ENCODE measurements at places on chromosomes 1 and 21.

- DNase-seq = no peak
These were observed 58.6 kb downstream of the MDM4 start for GRCh38 chr1:204574865-204575163.

DNA sequence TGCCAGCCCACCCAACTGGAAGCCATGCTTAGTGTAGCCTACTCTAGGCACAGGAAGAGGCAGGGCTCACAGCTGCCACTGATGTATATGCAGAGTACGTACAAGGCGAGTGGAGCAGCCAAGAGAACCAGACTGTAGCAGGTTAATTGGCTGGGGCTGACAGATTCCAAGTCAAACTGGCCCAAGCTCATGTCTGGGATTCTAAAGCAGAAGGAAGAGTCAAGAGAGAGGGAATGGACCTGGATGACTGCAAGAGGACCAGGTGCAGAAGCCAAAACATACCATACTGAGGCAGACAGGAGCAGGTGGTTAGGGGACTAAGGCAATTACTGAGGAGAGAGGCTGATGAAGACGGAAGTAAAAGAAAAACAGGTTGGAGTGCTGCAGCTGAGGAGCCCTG lies 51.3 kb upstream of the LRRN2 start:
- DNase-seq = no peak

- no peak for DNase-seq
These were observed 2.9 kb downstream of the SOAT1 start for GRCh38 chr1:179296356-179297104.

- DNase-seq = no peak
These were observed 26.5 kb upstream of the MRPS6 start for GRCh38 chr21:34046917-34047316.

- DNase-seq = no peak
These were observed 12.1 kb upstream of the EPHA10 start for GRCh38 chr1:37776946-37777516.

DNA sequence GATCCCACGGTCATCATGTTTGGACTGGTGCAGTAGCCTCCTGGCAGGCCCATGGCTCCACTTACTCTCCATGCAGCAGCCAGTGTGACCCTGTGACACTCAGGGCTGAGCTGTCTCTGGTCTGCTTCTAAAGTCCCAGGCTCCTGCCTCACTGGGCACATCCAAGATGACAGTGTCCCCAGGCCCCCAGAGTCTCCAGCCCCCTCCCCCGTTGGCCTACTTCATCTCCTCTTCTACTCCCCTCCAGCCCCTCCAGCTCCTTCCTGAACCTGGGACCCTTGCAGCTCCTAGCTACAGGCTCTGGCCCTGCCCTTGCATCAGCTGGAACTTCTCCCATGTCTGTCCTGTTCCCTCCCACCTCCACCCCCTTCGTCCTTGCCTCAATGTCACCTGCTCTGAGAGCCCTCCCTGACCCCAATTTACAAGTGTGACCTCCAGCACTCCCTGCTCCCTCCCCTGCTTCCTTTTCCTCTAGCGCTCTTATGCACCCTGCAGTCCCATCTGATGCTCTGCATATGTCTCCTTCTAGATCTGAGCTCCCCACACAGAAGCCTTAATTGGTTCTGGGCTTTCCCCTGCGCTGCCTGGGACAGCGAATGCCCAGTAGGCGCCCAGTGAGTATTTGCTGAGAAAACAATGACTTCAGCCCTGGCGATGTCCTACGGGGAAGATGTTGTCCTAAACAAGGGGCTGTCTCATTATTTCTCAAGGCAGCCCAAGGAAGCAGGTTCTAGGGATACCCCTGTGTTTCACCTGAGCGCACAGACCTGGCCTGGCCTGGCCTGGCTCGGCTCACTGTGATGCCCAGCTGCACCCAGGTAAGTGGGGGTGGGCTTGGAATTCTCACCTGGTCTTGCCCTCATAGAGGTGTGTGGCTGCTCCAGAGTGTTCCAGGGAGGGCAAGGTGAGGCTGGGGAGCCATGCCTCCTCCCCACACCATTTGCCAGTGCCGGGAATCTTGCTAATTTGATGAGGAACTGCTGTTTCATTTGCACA lies 600.6 kb downstream of the PTPRU start:
- DNase-seq = no peak

- no peak for DNase-seq
These were observed 147.9 kb downstream of the GREM2 start for GRCh38 chr1:240464099-240464498.

GRCh38 chr1:234600418-234601281 lies 9.3 kb downstream of the IRF2BP2 start:
- no peak for DNase-seq

- DNase-seq = no peak
These were observed 10.8 kb upstream of the UTP25 start for GRCh38 chr1:209816923-209817322.

DNA sequence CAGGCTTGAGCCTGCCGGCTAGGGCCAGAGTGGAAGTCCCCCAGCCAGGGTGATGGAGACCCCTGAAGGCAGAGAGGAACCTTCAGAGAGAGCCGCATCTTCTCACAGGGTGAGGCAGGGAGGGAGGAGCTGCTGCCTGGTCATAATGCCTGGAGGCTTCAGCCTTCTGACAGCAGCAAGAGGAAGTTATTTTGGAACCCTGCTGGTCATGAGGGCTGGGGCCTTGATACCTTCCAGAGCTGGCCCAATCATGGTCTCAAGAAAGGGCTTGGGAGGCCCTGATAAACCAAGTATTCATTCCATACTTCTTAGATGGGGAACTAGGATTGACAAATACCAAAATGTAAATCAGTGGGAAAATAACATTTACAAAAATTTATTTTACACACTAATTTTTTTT lies 26.6 kb upstream of the MPZL1 start:
- no peak for DNase-seq

GRCh38 chr1:223811634-223812101 lies 34.1 kb downstream of the TP53BP2 start:
- DNase-seq = no peak

DNA sequence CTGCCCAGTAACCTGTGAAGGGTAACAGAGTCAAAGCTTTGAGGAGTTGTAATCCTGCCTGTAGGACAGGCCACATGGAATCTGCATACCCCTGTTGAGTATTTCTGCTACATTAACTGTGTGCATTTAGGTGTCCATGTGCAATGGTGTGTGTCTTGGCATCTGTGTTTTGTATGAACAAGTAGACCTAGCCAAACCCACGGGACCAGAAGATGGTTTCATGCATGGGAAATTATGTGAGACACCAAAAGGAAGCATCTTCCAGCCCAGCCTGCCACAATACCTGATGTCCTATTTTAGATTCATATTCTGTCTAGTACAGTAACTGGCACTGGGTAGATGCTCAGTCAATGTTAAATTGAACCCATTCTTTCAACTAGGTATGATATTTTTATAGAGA lies 70.8 kb upstream of the KCND3 start:
- DNase-seq = no peak

Measured in T-helper 9 cell (primary cell).